ENCODE measurements at places on chromosomes 3 and 15.

GRCh38 chr15:58021332-58022230 is 43.9 kb downstream of the ALDH1A2 start:
- DNase-seq: no peak
- H3K27ac ChIP-seq: no peak overlapping the region
- no peaks in the 10 kb centered on the region for H3K27me3 ChIP-seq
- no peaks in the 10 kb centered on the region for H3K36me3 ChIP-seq
- H3K4me3 ChIP-seq: no peak overlapping the region

DNA sequence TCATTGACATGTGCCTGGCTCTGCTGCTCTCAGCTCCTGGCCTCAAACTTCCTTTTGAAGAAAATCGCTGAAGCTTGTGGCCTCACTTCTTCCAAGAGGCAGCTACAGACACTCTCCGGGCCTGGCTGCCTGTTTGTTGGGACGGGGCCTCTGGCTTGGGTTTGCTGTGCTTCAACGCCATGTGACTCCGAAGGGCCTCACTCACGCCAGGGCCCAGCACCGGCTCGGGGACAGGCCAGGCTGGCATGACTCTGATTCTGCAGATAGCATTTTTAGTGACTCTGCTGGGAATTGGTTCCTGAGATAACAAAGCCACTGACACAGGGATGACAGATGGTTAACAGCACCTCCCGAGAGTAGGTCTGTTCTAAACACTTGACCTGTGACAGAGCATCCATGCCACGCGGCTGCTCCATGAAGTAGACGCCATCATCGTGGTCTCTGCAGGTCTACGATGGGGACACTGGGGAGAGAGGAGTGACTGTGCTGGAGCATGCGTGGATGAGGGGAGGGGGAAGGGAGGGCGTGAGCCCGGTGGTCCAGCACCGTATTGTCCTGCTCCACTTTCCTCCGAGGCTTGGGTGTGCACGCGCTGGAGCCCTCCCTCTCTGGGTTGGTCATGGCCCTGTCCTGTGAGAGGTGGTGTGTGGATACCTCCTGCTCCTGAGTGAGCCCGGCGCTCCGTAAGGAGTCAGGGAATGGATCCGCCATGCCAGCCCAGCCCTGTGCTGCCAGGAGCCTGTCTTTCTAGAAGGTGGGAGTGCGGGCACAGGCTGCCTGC is 133.6 kb downstream of the TJP1 start:
- no peaks in the 10 kb centered on the region for H3K36me3 ChIP-seq
- H3K27me3 ChIP-seq: no peaks in the 10 kb centered on the region
- no peak overlapping the region for H3K4me3 ChIP-seq
- no peak for DNase-seq
- no peak overlapping the region for H3K27ac ChIP-seq
- no peaks in the 10 kb centered on the region for H3K4me1 ChIP-seq

GRCh38 chr3:115436767-115437301 is 186.5 kb upstream of the GAP43 start:
- H3K36me3 ChIP-seq: no peaks in the 10 kb centered on the region
- H3K27ac ChIP-seq: no peak overlapping the region
- no peak for DNase-seq
- H3K27me3 ChIP-seq: no peaks in the 10 kb centered on the region
- no peaks in the 10 kb centered on the region for H3K4me1 ChIP-seq

DNA sequence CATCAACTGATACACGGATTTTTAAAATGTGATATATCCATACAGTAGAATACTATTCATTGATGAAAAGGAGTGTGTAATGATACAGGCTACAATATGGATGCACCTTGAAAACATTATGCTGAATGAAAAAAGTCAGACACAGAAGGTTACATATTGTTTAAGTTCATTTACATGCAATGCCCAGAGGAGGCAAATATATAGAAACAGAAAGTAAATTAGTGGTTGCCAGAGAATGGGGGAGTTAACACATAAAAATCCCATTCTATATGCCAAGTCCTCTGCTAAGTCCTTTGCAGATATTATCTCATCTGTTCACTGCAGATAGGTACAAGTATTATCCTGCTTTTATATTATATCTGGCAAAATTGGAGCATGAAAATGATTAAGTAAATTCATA is 22.1 kb upstream of the CDIN1 start:
- no peak overlapping the region for H3K27ac ChIP-seq
- DNase-seq: no peak
- H3K4me1 ChIP-seq: no peaks in the 10 kb centered on the region

GRCh38 chr15:87732976-87733375 is 523.6 kb downstream of the NTRK3 start:
- peaks cover 7% of the 10 kb centered on the region for H3K4me1 ChIP-seq
- no peak for DNase-seq
- no peaks in the 10 kb centered on the region for H3K36me3 ChIP-seq
- H3K4me3 ChIP-seq: no peak overlapping the region
- H3K27ac ChIP-seq: no peak overlapping the region

DNA sequence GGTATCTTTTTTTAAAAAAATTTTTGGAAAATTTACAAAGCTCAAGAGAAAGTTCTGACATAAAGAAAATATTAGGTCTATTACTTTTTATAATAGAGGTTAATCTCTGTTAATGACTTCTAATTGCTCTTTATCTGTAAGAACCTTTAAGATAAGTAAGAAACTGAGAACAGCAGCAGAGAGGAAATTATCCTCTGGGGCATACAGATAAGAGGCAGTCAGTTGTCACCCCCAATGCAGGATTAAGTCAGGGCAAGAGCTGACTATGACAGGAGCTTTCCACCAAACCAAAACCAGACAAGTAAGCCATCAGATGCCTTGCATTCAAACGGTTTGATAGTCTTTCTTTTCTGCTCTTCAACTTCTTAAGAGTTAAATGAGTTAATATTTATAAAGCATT is 149.0 kb downstream of the GSK3B start:
- H3K4me1 ChIP-seq: peaks cover 4% of the 10 kb centered on the region
- H3K27ac ChIP-seq: no peak overlapping the region

DNA sequence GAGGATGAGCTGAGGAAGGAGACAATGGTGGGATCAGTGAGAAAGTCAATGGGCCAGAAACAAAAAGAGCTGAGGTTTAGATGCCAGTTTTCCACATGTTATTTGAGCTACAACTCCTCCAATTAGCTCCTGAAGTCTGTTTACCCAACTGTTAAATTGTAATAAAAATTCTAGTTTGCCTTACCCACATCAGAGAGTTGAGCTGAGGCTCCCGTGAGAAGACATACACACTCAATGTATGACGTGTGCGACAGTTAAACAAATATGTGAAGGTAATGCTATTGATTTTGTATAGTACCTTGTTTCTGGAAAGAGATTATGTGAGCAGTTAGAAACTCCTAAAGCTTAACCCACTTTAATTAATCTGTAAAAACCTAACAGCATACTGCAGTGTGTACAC is 318.1 kb upstream of the GRM7 start:
- no peak overlapping the region for H3K4me3 ChIP-seq
- H3K36me3 ChIP-seq: no peaks in the 10 kb centered on the region
- H3K4me1 ChIP-seq: no peaks in the 10 kb centered on the region
- no peak for DNase-seq

GRCh38 chr3:146326875-146327543 is 76.1 kb upstream of the PLSCR4 start:
- no peak for DNase-seq
- no peak overlapping the region for H3K4me3 ChIP-seq
- no peak overlapping the region for H3K27ac ChIP-seq

Measured in CD8-positive, alpha-beta memory T cell (primary cell).